ENCODE measurements at places on chromosomes 12 and 14. TPM values are rescaled to one million over a fixed set of nuclear protein-coding genes. Genes with fewer than 3 reads are reported as not detected.

The OTOGL gene
- not detected for total RNA-seq

The RAD9B gene
- total RNA-seq: 0.95 TPM

The TMEM63C gene
- total RNA-seq: 2.3 TPM

The FSCB gene
- not detected for total RNA-seq

The CHGA gene
- total RNA-seq: not detected

The RHNO1 gene
- total RNA-seq: 47.2 TPM

The PTPRQ gene
- not detected for total RNA-seq

The PTCSC3 gene
- not detected for total RNA-seq

The KCNK10 gene
- total RNA-seq: not detected

The MYH6 gene
- 0.17 TPM for total RNA-seq

The MAP3K9 gene
- 4.2 TPM for total RNA-seq

The OR4E2 gene
- total RNA-seq: not detected

The GARIN6 gene
- total RNA-seq: not detected

The DLGAP5 gene
- total RNA-seq: 28.7 TPM

The ANHX gene
- not detected for total RNA-seq

The HOXC12 gene
- not detected for total RNA-seq

The DUSP6 gene
- total RNA-seq: 96.7 TPM

The LBHD2 gene
- total RNA-seq: not detected

The PCED1B gene
- 55.2 TPM for total RNA-seq

The SIX1 gene
- total RNA-seq: 0.31 TPM

The SMCO2 gene
- total RNA-seq: 1.1 TPM

The BDKRB1 gene
- total RNA-seq: not detected
